A172 (cell line): ENCODE measurements at places on chromosomes 4 and X. TPM values are rescaled to one million over a fixed set of nuclear protein-coding genes. Genes with fewer than 3 reads are reported as not detected.

DNA sequence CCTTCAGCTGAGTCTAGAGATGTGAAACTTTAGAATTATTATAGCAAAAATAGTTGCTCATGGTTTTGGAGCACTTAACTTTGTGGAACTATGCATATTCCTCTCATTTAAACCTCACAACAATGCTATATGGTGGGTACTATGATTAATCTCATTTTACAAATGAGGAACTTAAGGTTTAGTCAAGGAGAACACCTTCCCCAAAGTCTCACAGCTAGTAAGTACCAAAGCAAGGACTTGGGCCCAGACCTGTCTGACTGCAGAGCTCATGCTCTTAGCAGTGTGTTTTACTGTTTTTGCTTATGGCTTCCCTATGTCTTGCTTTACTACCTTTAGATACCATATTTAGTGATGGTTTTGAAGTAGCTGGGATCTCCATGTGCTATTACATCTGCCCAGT, 5.1 kb downstream of the UBE2A start:
- no peak for DNase-seq

- no peak for DNase-seq
These were observed 8.8 kb downstream of the CEP44 start for GRCh38 chr4:174292473-174292872.

GRCh38 chr4:100428051-100428450, 89.8 kb downstream of the EMCN start:
- peak; percentile 80 for DNase-seq

- DNase-seq = no peak
These were observed 33.8 kb downstream of the IRS4 start for GRCh38 chrX:108702530-108702929.

DNA sequence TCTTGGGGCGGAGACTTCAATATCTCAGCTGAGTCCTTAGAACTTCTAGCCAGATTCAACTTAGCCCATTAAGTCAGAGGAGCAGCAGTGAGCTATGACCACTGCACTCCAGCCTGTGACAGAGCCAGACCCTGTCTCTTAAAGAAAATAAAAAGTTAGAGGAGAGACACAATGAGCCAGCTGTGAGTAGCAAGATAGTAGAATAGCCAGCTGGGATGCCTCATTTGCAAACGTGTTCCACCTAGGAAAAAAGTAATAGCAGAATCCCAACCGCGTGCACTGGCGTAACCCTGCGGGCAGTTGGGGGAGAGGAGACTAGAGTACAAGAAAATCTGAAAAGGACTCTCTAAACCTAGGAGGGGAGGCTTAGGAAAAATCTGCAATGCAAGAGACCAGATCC, 133.2 kb upstream of the ANXA3 start:
- DNase-seq = no peak

GRCh38 chrX:104122829-104123228, 10.5 kb downstream of the ZCCHC18 start:
- DNase-seq = no peak

GRCh38 chr4:1830642-1831228, 25.2 kb downstream of the LETM1 start:
- no peak for DNase-seq

GRCh38 chr4:26893491-26893890, 32.9 kb downstream of the STIM2 start:
- no peak for DNase-seq

DNA sequence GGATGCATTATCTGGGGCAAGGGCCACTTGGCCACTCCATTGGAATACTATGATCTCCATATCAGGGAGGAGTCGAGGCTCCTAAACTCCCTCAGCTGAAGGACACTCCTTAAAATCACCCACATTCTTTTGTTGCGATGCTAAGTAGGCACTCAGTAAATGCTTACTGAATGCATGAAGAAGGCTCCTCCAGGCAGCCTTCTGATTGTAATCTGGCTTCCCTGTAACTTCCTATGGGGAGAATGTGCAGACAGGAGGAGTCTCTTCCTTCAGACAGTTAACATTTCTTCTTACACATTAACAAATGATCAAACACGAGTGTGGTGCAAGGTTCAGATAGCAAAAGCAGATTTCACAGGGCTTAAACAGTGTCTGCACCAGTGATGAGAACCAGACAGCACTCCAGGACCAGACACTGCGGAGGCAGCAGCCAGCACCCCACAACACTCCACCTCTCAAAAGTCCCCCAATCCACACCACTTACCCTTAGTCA, 21.4 kb upstream of the USO1 start:
- DNase-seq = no peak

GRCh38 chr4:74426101-74426500, 18.8 kb upstream of the AREG start:
- DNase-seq = no peak

GRCh38 chrX:136086521-136086920, 60.8 kb upstream of the FHL1 start:
- peak; percentile 0 for DNase-seq

GRCh38 chr4:1938027-1938426, 66.8 kb downstream of the NSD2 start:
- no peak for DNase-seq

DNA sequence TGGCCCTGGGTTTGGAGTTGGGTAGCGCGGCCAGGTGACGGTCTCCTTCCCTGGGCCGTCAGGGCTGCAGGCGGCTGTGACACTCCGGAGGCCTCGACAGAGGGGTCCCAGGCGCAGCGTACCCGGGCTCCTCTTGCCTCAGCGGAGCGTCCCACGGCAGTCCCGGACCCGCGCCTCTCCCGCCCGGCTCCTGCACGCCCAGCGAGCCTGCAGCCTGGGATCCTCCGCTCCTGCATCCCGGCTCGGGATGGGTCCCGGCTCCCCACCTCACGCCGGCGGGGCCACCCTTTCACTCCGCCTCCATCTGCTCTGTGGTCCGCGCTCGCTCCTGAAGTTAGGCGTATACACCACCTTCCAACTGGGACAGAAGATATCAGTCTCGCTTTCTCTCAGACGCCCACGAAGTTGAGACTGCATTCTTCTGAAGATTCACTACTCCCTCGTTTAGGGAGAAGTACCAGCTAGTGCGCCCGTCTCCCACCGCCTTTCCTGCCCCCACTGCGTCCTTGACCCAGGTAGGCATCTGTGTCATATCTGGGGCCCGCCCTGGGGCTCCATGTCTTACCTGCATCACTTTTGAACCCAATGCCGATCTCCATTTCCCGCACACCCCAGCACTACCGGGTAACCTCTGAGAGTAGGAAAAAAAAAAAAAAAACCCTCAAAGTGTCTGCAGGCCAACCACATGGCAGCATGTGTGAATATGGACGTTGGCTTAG, 32.3 kb upstream of the KDR start:
- DNase-seq = no peak

DNA sequence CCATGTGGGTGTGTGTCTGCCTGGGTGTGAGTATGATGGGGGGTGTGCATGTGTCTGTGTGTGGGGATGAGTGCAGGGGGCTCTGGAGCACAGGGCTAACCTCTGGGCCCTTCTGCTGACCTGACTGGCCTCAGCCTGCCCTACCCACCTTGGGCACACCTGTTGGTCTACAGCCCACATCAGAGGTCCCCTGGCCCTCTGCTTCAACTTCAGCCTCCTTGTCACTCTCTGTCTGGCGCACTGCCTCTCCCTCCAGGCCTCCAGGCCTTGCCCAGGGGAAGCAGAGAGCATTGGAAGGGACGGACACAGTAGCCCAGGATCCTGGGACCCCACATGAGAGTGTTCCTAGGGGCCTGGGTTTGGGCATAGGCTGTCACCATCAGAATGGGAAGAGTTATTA, 115.4 kb downstream of the EFNB1 start:
- DNase-seq = no peak

GRCh38 chrX:73215246-73215645, 595 bp upstream of the NAP1L2 start:
- DNase-seq = no peak

DNA sequence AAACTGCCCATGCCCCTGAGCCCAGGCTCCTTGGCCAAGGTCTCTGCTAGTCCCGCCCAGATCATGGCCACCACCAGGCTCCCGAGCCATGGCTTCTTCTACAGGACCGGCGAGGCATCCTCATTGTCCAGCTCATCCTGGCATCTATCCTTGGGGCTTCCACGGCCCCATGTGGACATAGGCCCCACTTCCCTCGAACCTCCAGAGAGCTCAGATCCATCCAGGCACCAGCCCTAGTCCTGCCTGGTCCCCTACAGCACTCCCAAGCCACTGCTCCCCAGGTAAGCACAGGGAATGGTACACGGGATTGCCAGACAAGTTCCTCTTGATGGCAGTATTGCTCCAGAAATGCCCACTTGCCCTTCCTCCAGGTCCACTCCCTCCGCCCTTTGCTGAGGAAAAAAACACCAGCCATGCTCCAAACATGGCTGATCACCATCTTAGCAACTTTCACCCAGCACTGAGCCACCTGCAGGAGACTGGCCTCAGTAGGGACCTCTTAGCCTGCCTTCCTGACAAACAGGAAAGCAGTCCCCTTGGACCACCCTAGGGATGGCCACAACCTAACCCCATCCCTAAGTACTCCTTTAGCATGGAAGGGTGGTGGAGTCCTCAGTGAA, 272.1 kb upstream of the AGTR2 start:
- no peak for DNase-seq

DNA sequence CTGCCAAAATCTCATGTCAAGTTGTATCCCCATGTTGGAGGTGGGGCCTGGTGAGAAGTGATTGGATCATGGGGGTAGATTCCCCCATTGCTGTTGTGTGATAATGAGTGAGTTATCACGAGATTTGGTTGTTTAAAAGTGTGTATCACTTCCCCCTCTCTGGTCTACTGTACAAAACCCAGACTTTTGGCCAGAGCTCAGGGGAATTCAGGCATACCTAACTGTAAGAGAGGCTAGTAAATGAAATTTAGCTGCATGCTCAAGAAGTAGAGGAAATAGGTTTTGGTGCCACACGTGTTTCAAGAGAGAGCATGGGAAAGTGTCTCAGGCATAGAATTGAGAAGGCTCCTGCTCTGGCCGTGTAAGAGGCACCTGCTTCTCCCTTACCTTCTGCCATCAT, 190.5 kb upstream of the GALNTL6 start:
- DNase-seq = no peak

GRCh38 chr4:148868191-148868590, 426.0 kb upstream of the NR3C2 start:
- DNase-seq = no peak

- DNase-seq = no peak
These were observed 62.6 kb upstream of the CLNK start for GRCh38 chr4:10747186-10747585.

GRCh38 chrX:119427024-119427794, 28.1 kb downstream of the SLC25A43 start:
- DNase-seq = no peak

Gene PPEF1
- 0.05 TPM in 1 of 2 replicates, not detected in the other for total RNA-seq

Gene ABCB7
- total RNA-seq = 23.1 and 27.9 TPM in 2 replicates

Gene NR0B1
- not detected in 2 replicates for total RNA-seq

Gene LDB2
- total RNA-seq = not detected in 2 replicates

Gene RASGEF1B
- not detected in 2 replicates for total RNA-seq

Gene MED28
- 6.0 and 9.3 TPM in 2 replicates for total RNA-seq

Gene HS3ST1
- total RNA-seq = not detected in 2 replicates

Gene MSX1
- 6.0 and 9.9 TPM in 2 replicates for total RNA-seq
